Liver (tissue), 10 donors: ENCODE measurements at places on chromosomes 1 and 21. TPM values are rescaled to one million over a fixed set of nuclear protein-coding genes. Genes with fewer than 3 reads are reported as not detected.
A peak's percentile ranks its signal among the peaks of the same experiment; 100 is the strongest.

The SYNC gene
- polyA plus RNA-seq = 0.33 TPM

- DNase-seq = no peak
Observed at GRCh38 chr1:43671626-43672330, 21.8 kb downstream of the KDM4A start.

The CELA2A gene
- polyA plus RNA-seq = not detected

- DNase-seq = no peak
Observed at GRCh38 chr21:18715606-18716005, 312.0 kb upstream of the TMPRSS15 start.

DNA sequence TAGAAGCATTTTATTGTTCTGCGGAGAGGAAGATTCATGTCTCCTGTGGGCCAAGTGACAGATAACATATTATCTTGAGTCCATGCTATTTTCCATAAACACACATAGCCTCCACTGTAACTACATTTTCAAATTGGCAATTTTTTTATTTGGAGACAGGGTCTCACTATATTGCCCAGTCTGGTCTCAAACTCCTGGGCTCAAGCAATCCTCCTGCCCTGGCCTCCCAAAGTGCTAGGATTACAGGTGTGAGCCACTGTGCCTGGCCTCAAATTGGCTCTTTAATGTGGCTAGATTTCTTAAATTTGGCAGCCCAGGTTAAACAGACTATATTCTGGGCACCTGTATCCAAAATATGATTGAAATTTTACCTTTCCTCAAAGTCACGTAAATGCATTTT is 13.8 kb downstream of the NOS1AP start:
- no peak for DNase-seq

The OR6K2 gene
- not detected for polyA plus RNA-seq

The NHLH2 gene
- polyA plus RNA-seq = not detected

DNA sequence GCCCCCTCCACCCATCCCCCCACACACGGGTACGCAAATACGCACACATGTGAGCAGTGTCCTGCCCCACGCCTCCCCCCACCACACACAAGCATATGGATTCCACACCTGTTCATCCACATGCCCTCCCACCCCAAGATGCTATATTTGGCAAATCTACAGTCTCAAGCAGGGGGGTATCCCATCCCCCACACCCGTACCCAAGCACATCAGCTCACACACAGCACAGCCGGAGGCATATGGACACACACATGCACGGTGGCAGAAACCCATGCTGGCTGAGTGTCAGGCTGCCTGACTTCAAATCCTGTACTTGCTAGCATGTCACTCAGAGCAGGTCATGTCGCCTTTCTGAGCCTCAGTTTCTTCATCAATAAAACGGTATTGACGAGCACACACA is 10.6 kb downstream of the COL16A1 start:
- no peak for DNase-seq

The AZIN2 gene
- 0.68 TPM for polyA plus RNA-seq

GRCh38 chr21:28856588-28857250 is 136.0 kb downstream of the LTN1 start:
- no peak for DNase-seq

DNA sequence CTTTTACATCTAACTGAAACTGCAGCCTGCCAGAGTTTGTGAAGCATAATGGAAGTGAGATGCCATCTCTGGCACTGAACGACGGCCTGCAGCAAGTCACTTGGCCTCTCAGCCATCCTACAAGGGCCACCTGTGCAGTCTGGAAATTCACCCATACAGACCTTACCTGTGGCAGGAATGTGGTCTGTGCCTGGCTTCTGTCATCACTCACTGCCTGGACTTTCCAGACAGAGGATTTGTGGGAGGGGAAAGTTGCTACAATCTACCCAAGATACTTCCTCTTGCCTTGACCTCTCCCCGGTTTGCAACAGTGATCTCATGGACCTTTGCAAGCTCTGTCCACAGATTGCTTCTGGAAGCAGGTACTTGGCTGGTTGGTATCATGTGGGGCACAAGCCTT is 58.4 kb upstream of the ATP1B1 start:
- DNase-seq = no peak

- DNase-seq = no peak
Observed at GRCh38 chr1:81547912-81548303, 252.8 kb upstream of the ADGRL2 start.

DNA sequence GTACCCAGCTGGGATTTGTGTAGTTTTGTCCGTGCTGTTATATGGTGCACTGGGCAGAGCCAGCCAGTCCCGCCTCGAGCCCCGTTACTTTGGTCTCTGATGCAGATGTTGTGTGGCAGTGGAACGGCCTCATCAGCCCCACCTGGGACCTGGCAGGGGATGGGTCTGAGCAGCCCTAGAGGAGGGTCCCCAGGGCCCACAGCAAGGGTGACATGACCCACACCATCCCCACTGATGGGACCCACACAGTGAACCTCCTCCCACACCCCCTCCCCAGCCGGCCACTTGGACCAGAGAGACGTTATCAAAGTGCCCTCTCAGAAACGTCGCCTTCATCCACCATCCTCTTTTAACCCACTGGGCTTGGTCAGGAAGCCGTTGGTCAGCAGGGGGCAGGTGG is 42.0 kb upstream of the PCBP3 start:
- DNase-seq = no peak

The ADAM30 gene
- polyA plus RNA-seq = not detected

DNA sequence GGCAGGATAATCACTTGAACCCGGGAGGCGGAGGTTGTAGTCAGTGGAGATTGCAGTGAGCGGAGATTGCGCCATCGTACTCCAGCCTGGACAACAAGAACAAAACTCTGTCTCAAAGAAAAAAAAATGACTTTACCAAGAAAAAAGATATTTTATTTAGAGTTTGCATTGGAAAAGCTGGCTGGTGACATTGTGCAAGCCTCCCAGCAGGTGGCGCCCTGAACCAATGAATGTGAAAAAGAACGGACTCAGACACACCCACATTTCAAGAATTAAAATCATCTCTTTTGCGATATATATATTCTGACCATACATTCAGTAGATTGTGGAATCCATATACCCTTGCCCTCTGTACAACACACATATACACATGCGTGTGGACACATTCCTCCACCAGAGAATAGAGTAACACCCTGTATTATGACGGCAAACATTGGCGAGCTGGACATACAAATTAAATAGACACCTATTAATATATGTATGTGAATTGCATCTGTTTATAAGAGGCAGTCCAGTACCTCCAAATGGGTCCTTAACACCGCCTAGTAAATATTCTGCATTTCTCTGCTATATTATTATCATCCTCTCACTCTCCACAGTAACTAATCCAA is 39.0 kb upstream of the CADM3 start:
- DNase-seq = peak; percentile 84

The TMCC2 gene
- polyA plus RNA-seq = 0.06 TPM

The IL20 gene
- polyA plus RNA-seq = not detected

GRCh38 chr1:169931795-169932231 is 38.1 kb upstream of the SCYL3 start:
- no peak for DNase-seq

DNA sequence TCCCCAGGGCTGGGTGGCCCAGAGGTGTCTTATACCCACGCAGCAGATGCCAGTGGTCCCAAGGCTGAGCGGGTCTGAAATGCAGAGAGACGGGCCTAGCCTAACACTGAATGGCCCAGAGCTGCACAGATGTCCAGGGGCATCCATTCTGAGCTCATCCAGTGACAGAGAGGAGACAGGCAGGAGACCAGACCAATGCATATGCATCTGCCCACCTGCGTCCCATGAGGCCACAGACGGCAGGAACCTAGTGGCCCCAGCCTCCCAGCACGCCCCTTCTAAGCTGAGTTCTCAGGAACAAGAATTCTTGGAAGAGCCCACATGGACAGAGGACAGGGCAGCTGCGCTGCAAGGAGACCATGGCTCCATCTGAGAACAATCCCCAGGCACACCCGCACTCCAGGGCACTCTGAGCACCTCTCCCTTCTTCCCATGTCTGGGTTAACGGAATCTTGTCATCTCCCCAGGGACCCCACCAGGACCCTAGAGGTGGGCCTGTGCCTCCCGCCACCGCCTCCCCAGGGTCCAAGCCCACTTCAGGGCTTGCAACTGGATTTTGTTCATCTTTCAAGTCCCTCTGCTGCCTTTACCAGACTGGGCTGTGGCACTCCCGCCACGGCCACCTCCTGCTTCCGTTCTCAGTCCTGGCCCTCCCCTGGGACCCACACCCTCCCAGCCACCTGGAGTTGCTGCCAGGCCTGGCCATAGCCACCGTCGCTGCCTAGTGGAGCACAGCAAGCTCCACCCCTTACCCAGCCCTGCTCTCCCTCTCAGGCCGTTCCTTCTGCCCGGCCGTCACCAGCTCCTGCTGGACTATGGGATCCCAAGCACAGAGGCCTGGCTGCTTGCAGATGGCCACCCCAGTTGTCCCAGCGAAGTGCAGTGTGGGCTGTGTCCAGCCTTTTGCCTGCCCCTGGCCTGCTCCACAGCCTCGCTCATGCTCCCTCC is 3.3 kb downstream of the WNT3A start:
- DNase-seq = peak; percentile 27

DNA sequence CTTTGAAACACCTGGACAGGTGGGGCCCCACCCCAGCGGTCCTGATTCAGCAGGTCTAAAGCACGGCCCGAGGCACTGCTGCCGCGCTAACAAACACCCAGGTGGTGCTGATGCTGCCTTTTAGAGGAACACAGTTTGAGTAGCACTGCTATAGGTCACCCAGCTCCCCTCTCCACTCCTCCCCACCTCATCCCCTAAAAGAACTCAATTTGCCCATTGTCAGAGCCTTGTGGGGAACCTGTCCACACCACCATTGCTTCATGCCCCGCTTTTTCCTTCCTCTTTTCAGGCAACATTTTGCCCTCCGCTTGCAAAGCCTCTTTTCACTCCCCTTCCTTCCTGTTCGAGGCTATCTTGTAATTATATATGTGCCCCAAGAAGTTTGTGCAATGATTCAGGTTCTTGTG is 26.2 kb upstream of the PADI4 start:
- DNase-seq = no peak

DNA sequence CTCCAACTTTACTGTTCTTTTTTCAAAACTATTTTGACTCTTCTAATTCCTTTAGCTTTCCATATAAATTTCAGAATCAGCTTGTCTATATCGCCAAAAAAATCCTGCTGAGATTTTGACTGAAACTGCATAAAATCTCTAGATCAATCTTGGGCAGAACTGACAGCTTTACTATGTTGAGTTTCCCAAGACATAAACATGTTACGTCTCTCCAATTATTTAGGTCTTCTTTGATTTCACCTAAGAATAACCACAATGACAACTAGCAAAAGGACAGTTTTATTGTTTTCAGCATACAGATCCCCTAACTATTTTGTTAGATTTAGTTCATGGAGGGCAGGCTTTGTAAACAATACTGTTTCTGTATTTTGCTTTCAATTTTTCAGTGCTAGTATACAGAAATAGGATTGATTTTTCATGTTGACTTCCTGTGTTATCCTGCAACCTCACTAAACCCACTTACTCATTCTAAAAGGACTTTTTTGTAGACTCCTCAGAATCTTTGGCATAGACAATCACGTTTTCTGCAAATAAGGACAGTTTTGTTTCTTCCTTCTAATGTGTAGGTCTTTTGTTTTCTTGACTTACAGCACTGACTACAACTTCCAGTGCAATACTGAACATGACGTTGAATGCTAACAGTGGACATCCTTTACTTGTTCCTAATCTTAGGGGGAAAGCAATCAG is 63.4 kb downstream of the NPHP4 start:
- no peak for DNase-seq

The VAV3 gene
- polyA plus RNA-seq = 0.80 TPM

GRCh38 chr1:53316766-53317581 is 10.9 kb downstream of the LRP8 start:
- DNase-seq = no peak

- no peak for DNase-seq
Observed at GRCh38 chr1:232598133-232598532, 31.8 kb downstream of the SIPA1L2 start.

- DNase-seq = peak; percentile 61
Observed at GRCh38 chr1:225426395-225427234, 1.2 kb downstream of the LBR start.

The PTPN14 gene
- 0.83 TPM for polyA plus RNA-seq

The FAM78B gene
- polyA plus RNA-seq = 0.81 TPM

GRCh38 chr1:226108935-226109828 is 46.7 kb downstream of the H3-3A start:
- no peak for DNase-seq

DNA sequence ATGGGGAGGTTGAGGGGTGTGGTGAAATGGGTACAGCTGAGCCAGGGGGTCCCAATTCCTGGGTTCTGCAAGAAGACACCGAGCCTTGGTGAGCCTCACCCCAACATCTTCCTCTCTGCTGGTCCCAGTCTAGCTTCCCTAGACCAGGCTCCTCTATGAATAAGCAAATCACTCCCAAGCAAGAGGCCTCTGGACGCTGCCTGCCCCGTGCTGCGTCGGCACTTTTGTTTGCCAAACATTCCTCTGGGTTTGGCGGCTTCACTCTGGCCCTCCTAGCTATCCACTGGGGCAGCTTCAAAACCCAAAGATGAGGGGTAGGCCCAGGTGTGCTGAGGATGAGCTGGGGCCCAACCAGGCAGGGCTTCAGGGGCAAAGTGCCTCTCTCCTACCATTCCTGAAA is 137.1 kb upstream of the CD34 start:
- no peak for DNase-seq

DNA sequence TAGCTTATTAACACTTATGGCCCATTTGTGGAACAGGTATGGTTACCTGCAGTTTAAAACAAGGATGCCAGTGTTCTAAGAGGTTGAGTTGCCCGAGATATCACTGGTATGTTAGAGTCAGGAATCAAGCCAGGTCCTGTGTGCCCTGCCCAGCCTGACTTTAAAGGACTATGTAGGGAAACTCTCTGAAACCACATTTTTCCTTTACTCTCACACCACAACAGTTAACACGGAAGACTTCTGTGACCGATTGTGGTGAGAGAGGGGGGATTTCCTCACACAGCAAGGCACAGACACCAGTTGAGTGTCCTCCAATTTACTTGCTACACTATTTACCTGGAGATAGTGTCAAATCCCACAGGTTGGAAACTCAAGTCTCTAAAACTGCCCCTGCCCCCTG is 47.8 kb downstream of the UCK2 start:
- DNase-seq = no peak

The TLR5 gene
- 2.0 TPM for polyA plus RNA-seq

DNA sequence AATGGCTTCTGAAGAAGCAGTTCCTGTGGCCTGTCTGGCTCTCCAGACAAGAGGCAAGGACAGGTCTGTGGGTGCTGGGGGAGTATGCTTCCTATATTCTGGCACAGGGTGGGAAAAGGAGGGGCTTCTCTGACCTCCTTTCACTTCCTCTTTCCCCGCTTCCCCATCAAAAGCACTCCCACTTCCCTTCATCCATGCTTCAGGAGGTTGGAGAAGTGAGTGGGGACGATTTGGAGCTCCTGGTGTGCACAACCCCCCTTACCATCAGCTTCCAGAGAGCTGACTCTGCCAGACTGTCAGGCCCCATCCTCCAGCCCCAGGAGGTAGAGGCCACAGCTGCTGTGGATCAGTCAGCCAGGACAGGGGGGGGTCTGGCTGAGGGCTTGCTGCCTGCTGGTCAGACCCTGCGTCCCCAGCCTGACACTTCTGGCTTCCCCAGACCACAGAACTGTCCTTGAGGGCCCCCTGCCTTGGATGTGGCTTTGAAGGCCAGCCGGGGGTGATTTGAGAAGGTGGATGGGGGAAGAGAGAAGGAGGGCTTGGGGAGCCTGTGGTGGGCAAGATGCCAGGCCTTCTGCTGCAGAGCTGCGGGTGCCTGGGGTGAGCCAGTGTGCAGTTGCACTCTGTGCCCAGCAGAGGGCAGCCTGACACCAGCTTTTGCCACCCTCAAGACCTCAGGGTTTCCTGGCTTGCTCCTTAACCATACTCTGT is 21.5 kb upstream of the TMEM222 start:
- peak; percentile 82 for DNase-seq

The LCE1D gene
- not detected for polyA plus RNA-seq
